Progenitor cell of endocrine pancreas (in vitro differentiated cells): ENCODE measurements at places on chromosomes 3 and 15. TPM values are rescaled to one million over a fixed set of nuclear protein-coding genes. Genes with fewer than 3 reads are reported as not detected.

GRCh38 chr3:32577174-32577573 is 6.5 kb upstream of the DYNC1LI1 start:
- no peak for DNase-seq

GRCh38 chr3:78985981-78986380 is 781.8 kb downstream of the ROBO1 start:
- no peak for DNase-seq

The FAM81A gene
- 0.34 and 0.58 TPM in 2 replicates for total RNA-seq

DNA sequence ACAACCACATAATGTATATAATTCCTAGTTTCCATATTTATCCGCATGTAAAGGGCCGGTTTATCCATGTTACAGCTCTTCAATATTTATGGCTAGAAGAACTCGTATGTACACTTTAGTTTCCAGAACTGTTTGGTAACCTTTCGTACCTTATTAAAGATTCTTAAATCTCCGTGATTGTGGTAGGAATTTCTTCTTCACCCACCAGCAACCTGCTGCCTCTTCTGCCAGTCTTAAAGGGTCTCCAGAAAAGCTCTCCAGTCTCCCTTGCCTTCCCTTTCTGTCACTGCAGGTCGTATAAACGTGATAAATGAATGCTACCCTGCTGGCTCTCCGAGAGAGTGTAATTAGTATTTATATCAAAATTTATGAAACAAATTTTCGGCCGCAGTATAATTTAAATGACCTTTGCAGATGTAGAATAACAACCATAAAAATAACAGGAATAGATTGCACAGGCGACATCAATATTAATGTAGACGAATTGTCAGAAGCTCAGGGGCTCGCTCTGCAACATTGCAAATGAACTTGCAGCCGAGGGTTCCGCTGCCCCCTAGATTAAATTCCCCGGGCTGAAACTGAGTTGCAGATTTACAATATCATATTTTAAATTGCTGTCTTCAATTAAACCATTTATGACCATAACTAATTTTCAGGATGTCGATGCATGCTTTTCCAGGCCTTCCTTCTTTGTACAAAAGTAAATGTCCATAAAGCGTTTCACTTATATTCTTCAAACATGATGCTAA is 5.4 kb downstream of the ZIC1 start:
- no peak for DNase-seq
